Muscle of arm (tissue), 14 donors: ENCODE measurements at places on chromosomes 5 and 9. TPM values are rescaled to one million over a fixed set of nuclear protein-coding genes. Genes with fewer than 3 reads are reported as not detected.

Gene LRRC19
- 0.15 TPM for polyA plus RNA-seq

- DNase-seq: no peak
Observed at GRCh38 chr5:124395287-124395686, 351.2 kb downstream of the ZNF608 start.

- DNase-seq: no peak
Observed at GRCh38 chr5:8814105-8814504, 731.8 kb downstream of the SEMA5A start.

GRCh38 chr5:97888439-97888838 is 705.4 kb upstream of the RIOK2 start:
- no peak for DNase-seq
